ENCODE measurements at places on chromosomes 5 and 9.

DNA sequence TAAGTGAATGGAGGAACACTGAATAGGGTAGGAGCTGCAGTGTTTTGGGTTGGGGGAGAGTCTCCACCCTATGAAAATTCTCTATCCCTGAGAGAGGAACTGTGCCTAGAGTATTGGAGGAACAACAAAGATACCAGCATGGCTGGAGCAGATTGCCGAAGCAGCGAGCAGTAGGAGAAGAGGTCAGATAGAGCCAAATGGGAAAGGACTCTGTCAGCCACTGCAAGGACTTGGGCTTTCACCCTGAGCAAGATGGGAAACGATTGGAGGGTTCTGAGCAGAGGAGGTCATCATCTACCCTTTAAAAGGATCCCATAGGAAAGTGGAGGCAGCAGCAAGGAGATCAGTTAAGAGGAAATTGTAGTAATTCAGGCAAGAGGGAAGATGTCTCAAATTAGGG, 4.4 kb upstream of the LYSMD3 start:
- no peak for DNase-seq

GRCh38 chr5:16763211-16763610, 146.4 kb upstream of the RETREG1 start:
- no peak for DNase-seq

DNA sequence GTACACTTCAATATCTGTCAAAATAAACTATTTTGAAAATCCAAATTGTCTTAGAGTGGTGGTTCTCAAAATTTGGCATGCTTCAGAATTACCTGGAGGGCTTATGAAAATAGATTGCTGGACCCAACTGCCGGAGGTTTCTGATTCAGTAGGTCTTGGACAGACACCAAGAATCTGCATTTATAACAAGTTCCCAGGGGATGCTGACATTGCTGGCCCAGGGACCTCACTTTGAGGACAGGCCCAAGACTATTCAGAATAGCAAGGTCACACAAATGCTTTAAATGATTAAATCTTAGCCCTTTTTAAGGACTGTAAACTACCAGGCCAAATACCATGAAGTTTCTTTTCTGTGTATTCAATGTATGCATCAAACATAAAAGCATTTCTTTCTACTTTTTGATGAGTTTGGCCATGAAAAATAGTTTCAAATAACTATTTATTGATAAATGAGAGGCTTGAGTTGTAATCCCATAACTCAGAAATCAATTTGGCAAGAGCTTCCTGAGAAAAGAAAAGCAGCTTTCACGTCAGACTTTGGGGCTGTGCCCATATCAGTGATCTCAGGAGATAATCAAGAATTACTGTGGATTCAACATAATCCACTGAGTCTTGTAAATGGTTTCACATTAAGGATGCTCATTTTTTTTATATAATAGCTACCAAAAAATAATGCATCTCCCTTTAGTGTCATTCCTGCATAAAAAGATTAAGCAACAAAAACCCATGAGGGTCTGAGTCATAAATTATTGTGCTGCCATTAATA, 191.4 kb downstream of the FRMD3 start:
- no peak for DNase-seq

GRCh38 chr9:136485049-136486045, 2.5 kb upstream of the SEC16A start:
- DNase-seq: peak; percentile 81

DNA sequence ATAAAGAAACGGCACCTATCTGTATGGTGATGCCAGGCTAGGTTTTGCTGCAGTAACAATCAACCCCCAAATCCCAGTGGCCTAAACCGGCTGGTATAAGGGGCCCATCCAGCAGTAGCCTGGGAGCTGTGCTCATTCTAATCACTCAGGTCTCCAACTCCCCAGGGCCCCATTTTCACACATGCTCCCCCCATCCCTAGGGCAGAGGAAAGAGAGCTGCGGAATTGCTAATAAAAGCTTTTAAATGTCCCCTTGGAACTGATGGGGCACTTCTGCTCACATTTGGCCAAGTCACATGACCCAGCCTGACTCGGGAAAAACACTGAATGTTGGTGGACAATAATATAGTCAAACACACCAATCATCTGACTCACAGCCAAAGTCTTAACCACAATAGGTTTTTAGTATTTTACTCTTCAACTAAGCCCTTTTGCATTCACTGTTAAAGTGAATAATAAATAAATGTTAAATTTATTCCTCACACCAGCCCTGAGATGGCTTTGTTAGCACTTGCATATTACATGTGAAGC, 1.6 kb downstream of the FBLL1 start:
- no peak for DNase-seq

GRCh38 chr5:122296871-122297270, 15.2 kb upstream of the SNCAIP start:
- DNase-seq: no peak

DNA sequence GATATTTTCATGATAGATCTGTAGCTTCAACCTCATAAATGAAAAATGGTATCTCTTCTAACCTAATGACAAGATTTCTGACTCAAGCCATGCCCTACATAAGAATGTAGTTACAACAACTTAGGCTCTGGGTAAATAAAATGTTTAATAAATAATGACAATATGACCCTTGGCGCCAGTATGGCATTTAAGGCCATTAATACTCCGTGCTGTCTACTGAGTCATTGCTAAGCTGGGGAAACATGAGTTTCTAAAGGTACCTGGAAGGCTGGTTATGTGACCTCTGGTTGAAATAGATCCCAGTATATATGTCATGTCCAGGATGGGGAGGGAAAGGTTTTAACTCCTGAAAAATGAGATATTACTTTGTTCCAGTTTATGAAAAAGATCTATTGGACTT, 58.0 kb upstream of the CEMIP2 start:
- DNase-seq: no peak

DNA sequence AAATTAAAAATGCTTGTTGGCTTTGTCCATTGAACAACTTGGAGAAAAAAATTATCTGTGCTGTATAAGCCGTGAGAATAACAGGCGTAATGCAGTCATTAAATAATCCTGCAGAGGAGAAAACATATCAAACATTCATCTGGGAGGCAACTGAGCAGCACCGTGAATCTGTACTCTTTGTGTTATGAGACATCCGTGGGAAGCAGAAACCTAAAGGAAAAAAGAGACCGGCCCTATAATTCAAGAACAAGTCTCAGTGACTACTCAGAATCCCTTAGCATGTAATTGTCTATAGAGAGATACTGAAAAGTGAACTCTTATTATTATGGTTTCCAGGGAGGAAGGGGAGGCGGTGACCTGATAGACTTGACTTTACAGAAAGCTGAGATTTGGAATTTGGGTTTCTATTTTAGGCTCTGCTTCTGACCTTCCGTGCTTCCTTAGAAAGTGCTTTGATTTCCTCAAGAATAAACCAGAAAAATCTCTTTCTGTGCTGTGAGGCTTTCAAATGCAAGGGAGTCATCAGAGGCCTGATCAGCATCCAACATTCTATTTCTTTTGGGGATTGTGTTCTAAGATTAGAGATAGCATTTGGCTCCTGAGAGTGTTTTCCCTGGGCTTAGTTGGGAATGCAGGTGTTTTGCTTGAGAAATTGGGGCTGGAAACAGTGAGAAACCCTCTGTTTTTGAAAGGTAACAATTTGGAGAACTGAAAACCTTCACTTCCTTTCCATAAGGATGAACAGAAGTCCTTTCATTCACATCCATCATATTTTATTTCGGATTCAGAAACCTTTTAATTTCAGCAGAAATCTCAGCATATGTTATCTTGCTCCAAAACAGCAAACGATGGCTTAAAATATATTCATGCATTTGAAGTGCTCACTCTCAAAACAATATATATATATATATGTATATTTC, 296.7 kb downstream of the CSNK1G3 start:
- no peak for DNase-seq

- DNase-seq: no peak
Measured at GRCh38 chr5:50352382-50352781, 88.7 kb downstream of the EMB start.

DNA sequence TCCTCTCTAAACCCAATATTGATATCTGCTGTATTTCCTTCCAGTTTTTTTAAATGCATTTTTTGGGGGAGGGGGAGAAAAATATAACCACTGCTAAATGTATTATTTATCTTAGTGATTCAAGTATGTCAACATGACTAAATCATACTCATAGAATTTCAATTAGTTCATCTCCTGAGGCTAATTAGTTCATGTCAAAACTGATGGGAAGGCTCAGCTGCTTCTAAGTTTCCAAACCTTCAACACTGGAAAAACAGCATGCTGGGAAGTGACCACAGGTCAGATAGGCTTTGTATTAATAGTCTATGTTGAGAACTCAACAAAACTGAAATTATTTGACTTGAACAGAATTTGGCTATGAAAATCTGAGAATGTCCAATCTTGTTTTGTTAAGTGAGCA, 118.7 kb downstream of the TTLL11 start:
- DNase-seq: no peak

GRCh38 chr9:29160763-29161353, 1587.6 kb upstream of the C9orf72 start:
- no peak for DNase-seq

Measured in CD4-positive, alpha-beta T cell treated with Interleukin-1 beta for 1 hour (primary cell).